ENCODE measurements at places on chromosomes 7 and 10.
A peak's percentile ranks its signal among the peaks of the same experiment; 100 is the strongest.

GRCh38 chr7:4549681-4550080 lies 132.4 kb upstream of the FOXK1 start:
- DNase-seq = no peak

- no peak for DNase-seq
Observed at GRCh38 chr7:16762177-16762576, 8.6 kb downstream of the TSPAN13 start.

- DNase-seq = peak; percentile 21
Observed at GRCh38 chr7:50212666-50213621, 91.6 kb upstream of the IKZF1 start.

GRCh38 chr7:114133717-114134116 lies 214.9 kb upstream of the PPP1R3A start:
- DNase-seq = no peak

- peak; percentile 69 for DNase-seq
Observed at GRCh38 chr10:11515596-11516430, 95.6 kb downstream of the USP6NL start.

DNA sequence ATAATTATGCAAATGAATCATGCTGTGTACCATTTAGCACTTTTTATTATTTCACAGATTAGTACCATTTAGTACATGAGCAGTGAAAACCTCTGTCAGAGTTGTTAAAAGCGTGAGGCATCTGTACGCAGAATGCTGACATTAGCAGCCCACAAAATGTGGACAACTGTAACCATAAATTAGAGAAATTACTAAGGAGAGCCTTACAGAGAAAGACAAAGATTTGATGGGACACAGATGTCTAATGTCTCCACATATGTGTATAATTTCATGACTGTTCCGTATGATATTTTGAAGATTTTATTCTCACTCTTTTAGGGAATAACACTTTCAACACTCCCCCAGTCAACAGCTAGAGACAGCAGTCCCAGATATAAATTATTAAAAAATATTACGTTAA lies 414.0 kb upstream of the ANKRD30A start:
- DNase-seq = no peak

DNA sequence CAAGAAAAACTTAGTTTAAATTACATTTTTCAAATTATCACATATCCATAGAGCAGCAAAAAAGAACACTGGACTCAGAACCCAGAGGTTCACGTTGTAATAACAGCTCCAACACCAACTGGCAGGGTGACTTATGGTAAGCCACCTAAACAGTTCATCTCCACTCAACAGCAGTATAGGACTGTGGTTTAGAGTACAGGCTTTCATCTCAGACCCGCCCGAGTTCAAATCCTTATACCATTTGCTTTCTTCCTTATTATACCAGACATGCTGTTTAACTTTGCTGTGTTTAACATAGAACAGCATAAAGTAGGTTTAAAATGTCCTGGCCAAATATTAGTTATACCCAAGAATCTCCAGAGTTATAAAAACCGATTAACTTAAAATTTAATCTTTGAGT lies 97.9 kb downstream of the ARHGAP21 start:
- no peak for DNase-seq

- DNase-seq = no peak
Observed at GRCh38 chr7:80264769-80265495, 130.3 kb downstream of the GNAI1 start.

DNA sequence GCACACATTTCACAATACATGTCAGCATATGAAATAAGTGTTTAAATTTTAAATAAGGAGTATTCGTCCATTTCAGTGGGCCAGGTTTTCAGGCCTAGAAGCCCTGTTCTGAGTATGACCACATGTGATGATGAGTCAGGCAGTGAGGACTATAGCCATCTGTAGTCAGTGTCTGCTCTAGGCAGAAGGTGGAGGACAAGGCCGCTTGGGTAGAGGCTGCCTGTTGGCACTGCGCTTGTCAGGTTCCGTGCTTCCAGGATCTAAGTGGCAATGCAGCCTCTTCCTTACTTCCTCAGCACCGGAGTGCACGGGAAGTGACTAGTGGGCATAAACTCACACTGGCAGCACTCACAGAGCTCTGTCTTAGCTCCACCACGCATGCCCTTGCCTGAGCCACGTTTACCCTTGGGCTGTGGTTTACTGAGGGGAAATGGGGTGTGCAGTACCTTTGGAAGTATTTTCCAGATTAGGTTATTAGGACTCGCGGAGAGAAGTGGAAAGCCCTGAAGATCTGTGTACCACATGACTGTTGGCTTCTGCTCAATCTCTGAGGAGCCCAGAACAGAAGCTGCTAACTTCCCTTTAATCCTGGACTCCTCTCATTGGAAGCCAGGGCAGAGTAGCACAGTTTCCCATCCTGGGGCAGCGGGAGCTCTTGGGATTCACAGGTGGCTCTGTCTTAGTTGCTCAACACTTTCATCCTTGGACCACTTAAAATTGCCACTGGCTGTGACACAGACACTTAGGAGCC lies 87.5 kb upstream of the GJD4 start:
- no peak for DNase-seq
